ENCODE measurements at places on chromosomes 1 and 21.
A peak's percentile ranks its signal among the peaks of the same experiment; 100 is the strongest.

DNA sequence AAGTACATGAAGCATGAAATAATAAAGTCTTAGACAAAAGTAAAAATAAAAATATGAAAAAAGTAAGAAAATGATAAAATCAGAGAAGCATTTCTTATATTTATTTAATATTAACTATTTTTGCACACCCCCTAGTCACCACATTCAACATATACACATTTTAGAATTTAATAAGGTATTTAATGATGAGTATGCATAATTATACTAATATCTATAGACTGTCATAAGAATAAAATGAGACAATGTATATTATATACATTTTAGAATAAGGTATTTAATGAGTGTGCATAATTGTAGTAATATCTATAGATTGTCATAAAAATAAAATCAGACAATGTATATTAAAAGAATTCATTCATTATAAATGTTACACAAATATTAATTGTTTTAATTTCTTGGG lies 18.9 kb downstream of the PIGK start:
- DNase-seq = no peak

- DNase-seq = no peak
Observed at GRCh38 chr21:32472890-32473765, 60.6 kb downstream of the EVA1C start.

- no peak for DNase-seq
Observed at GRCh38 chr1:20602851-20603450, 14.1 kb downstream of the CDA start.

- DNase-seq = no peak
Observed at GRCh38 chr1:19425646-19426239, 59.6 kb downstream of the CAPZB start.

DNA sequence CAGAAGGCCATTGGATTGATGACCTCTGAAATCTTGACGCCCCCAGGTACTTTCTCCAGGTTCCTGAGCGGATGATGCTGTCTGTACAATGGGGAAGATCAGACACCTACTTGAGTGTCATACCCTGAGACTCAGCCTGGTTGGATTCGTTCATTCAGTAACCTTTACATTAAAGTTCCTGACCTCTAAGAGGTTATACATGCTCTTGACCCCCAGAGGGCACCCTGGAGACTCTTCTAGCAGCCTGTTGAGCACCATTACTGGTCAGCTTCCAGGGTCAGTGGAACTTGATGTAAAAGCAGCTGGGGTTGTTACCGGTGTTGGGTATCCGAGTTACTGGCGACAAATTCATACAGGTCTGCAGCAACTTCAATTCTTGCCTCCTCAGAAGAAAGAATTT lies 114.3 kb upstream of the ZNF678 start:
- no peak for DNase-seq

GRCh38 chr1:30663596-30664091 lies 59.7 kb downstream of the MATN1 start:
- no peak for DNase-seq

- DNase-seq = peak; percentile 84
Observed at GRCh38 chr1:81800695-81801650, at the start of gene ADGRL2. TSS of gene ADGRL2 (plus strand) at chr1:81800934. CDS start at chr1:81836985, 36,051 bp downstream.

GRCh38 chr1:53672785-53673184 lies 66.2 kb downstream of the GLIS1 start:
- DNase-seq = no peak

DNA sequence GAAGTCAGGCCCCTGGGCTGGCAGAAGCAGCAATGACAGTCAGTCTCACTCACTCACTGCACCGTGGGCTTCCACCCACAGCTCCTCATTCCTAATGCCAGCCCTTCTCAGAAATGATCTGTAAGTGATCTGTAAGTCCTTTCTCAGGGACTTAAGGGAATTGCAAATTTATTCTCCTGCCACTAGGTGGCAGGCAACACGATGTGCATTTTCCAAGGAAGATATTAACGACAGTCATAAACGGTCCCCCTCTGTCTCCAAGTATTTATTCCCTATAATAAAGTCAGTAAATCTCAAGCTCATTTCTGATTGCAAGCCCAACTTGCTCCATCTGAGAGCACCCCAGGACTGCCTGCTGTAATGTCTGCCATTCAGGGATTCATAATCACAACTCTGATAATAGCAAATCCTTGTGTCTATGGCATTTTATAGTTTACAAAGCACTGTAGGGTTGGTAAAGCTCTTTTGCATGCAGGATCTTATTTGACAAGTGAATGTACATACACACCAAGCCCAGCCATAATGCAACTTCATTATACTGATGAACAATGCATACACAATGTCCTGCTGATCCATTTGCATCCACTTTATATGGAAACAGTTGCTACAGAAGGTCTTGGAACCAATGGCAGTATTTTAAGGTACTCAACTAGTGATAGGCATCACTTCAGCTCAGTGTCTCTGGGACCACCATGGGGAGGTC lies 380.5 kb upstream of the CAMK1G start:
- DNase-seq = no peak

DNA sequence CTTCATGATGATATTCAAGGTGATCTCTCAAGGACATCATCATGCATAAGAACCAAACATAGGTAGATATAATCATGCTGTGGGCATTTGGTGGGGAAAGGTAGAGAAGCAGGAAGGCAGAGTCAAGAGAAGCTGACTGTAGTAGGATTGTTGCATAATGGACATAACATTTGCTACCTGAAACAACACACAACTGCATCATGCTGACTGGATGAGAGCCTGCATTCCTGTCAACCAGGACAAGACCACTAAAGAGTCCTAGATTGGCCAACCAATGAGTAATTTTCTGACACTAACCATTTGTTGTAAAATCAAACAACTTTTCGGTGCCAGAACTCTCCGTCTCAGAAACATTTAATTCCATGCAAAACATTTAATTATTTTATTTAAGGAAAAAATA lies 377.2 kb downstream of the PLPP3 start:
- no peak for DNase-seq

DNA sequence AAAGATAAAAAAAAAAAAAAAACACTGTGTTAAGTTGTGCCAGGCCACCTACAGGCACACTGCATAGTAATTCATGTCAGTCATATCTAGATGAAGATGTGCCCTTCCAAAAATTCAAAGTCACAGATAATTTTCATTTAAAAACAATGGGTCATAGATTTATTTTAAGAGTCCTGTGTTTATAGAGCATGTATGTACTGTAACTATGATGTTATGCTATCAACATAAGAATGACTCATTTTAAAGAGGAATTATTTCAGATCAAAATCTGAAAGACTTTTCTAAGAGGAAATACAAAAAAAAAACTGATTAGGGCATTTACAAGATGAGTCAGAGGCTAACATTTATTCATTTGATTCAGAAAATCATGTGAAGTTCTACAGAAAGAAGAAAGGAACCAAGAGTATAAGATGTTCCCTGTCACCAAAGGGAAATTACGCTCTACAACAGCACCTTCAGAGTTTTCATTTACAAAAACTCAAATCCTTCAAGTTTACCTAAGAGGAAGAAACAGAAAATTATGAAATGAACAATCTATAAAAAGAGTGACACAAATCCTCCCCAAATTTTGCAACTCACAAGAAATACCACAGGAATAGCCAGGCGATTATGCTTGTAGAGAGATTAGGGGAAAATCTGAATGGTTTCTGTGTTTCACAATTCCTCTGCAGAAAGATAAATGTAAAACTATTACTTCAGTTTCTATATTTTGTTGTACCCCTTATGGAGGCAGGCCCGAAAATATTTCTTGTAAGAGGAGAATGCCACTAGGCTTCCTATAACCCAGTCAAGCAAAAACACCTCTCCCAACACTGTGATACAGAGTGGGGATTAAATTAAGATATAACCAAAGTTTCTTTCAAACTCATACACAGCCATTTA lies 13.8 kb downstream of the TP53BP2 start:
- no peak for DNase-seq

- no peak for DNase-seq
Observed at GRCh38 chr1:214823311-214824117, 220.5 kb downstream of the CENPF start.

DNA sequence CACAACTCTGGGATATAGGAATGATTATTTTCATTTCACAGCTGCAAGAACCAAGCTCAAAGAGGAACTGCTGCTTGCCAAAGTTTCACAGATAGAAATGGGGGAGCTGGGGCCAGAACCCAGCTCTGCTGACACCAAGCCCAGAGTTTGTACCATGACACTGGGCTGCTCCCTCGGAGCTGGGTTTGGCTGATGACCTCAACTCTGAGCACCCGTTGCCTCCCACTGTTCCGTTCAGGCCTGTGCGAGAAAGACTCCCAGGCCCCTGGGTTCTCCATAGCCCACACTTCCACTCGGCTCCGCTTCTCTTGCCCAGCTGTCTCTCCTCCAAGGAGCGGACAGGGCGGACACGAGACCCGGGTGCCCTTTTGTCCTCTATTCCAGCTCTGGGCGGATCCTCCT lies 55.2 kb downstream of the NGF start:
- DNase-seq = peak; percentile 91

DNA sequence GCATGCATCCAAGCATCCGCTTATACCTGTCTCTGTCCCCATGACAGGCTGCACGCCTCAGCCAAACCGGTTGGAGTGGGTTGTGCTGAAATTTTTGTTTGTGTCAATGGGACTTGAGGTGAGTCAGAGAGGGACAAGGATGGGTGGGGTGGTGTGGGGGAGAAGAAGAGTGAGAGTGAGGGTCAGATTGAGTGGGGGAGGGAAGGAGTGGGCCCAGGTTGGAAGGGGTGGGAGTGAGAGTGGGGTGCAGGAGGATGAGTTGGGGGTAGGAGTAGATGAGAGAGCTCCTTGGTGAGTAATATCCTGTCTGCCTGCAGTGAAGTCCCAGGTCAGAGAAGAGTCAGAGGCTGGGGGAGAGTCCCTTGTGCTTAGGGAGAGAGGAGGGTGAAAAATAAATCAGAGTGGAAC lies 3.3 kb upstream of the NECTIN4 start:
- no peak for DNase-seq

- DNase-seq = no peak
Observed at GRCh38 chr1:211939876-211940468, 95.4 kb downstream of the INTS7 start.

GRCh38 chr1:41711581-41711980 lies 207.1 kb downstream of the HIVEP3 start:
- no peak for DNase-seq

DNA sequence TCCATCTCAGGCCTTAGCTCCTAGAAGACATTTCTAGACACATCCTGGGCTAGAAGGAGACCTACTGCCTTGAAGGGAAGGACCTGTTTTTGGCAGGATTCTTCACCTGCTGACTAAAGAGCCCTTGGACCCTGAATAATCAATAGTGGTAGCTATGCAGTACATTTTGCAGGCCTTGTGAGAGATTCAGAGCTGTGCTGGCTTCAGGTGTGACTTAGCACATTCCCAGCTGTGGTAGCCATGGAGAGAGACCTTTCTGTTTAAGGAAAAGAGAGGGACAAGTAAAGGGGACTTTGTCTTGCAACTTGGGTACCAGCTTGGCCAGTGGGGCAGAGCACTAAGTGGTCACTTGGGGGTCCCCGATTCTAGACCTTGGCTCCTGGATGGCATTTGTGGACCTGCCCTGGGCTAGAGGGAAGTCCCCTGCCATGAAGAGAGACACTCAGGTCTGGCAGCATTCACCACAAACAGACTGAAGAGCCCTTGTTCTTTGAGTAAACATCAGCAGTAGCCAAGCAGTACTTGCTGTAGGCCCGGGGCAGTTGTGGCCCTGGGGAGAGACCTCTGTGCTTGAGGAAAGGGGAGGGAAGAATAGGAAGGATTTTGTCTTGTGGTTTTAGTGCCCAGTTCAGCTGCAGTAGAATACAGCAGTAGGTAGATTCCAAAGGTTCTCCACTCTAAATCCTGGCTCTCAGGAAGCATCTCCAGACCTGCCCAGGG lies 26.2 kb upstream of the CD1A start:
- DNase-seq = no peak

GRCh38 chr1:96538111-96538641 lies 183.4 kb upstream of the PTBP2 start:
- DNase-seq = peak; percentile 65

- DNase-seq = no peak
Observed at GRCh38 chr1:79044974-79045650, 38.6 kb upstream of the ADGRL4 start.

DNA sequence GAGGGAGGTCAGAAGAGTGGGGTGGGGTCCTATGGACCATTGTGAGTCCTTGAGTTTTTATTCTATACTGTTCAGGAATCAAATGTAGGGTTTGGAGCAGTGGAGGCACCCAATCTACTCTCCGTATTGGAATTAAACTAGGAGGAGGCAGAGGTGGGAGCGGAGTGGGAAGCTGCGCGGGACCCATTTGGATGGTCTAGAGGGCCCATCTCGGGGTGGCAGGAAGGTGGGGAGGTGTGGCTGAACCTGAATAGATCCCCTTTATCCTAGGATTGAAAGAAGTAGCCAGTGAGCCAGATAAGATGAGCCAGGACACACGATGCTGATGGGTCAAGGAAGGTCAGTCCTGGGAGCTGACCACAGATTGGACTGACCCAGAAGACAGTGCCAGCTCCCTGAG lies 325.8 kb downstream of the AJAP1 start:
- no peak for DNase-seq

DNA sequence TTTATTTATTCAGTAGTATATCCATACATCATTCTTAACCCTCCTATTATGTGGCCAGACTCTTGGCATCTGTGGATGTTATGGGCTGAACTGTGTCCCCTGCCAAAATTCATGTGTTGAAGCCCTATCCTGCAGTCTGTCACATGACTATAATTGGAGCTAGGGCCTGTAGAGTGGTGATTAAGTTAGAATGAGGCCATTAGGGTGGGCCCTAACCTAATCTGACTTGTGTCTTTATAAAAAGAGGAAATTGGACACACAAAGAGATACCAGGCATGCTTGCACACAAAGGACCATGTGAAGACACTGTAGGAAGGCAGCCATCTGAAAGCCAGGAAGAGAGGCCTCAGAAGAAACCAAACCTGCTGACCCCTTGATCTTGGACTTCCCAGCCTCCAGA lies 6.6 kb downstream of the ZMYND12 start:
- no peak for DNase-seq

DNA sequence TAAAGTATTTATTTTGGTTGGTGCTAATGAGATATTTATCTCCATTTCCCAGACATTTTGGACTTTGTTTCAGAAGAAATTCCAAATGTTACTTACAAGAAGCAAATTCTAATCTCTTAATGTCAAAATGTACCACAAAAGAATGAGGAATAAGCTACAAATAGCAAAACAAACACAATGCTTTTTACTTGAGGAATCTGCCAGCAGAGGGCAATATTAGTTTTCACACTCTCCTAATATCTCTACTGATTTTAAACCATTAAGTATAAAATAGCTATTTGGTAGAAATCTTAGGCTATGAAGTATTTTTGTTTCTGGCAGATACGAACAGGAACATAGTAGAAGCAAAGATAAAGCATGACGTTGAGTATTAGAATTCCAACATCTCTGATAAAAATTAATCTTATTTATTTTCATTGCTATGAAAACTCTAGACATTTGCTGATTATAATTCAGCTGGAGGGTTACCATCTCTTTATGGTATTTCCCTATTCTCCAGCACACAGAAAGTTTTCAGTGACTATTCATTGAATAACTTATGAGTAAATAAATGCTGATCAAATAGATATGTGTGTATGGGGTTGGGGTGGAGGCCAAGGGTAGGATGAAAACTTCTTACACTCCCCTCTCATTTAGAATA lies 13.4 kb upstream of the HMCN1 start:
- no peak for DNase-seq

- no peak for DNase-seq
Observed at GRCh38 chr1:16021681-16022080, at the start of gene CLCNKA. TSS of gene CLCNKA (plus strand) at chr1:16022036. CDS start at chr1:16022620, 584 bp downstream.
